ENCODE measurements at places on chromosomes 2 and 18.
A peak's percentile ranks its signal among the peaks of the same experiment; 100 is the strongest.

DNA sequence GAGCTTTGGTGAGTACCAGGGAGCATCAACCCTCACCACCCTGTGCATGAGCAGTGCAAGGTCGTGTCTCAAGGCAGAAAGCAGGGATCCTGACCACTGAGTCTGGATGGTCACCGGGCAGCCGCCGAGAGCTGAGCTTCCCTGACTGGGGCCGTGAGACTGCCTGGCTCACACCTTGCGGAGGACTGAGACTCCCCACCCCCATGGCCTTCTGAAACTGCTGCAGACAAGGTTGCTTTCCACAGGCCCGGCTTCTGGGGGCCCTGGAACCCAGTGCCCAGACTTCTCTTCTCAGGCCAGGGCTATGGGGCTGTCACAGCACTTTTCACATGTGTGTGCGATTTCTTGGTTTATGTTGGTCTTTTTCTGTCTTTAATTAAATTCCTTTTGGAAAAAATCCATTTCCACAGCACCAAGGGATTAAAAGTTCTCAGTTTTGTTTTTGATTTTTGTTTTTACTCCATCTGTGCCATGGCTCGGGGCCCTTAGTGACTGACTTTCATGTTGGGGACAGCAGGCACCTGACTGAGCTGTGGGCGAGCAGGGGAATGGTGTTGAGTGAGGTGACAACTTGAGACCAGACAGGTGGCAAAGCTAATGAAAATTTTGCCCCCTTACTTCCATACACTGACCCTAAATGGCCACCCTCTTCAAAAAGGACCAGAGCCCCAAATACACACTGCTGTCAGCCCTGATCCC, 297.9 kb downstream of the CYP26B1 start:
- DNase-seq: no peak

DNA sequence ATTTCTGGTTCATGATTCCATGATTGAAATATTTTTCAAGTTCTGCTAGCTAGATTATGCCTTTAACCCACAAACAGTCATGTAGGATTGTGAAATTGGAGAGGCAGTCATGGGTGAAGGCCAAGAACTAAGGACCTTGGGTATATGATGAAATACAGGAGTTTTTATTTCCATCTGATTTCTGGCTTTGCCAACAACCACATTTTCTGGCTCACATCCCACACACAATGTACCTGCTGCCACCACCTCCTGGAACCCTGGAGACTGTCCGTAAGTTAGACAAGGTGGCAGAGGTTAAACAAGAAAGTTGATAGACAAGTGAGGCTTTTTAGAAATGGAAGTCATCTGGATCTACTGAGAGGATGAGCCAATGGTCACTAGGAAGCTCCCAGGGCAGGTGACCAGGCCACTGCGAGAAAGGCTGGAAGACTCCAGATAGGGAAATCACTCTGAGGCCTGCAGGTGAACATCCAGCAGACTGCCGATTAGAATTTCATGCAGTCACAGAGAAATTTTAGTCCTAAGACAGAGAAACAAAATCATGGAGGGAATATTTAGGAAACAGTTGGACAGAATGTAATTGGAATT, 402.0 kb downstream of the ALK start:
- peak; percentile 59 for DNase-seq

DNA sequence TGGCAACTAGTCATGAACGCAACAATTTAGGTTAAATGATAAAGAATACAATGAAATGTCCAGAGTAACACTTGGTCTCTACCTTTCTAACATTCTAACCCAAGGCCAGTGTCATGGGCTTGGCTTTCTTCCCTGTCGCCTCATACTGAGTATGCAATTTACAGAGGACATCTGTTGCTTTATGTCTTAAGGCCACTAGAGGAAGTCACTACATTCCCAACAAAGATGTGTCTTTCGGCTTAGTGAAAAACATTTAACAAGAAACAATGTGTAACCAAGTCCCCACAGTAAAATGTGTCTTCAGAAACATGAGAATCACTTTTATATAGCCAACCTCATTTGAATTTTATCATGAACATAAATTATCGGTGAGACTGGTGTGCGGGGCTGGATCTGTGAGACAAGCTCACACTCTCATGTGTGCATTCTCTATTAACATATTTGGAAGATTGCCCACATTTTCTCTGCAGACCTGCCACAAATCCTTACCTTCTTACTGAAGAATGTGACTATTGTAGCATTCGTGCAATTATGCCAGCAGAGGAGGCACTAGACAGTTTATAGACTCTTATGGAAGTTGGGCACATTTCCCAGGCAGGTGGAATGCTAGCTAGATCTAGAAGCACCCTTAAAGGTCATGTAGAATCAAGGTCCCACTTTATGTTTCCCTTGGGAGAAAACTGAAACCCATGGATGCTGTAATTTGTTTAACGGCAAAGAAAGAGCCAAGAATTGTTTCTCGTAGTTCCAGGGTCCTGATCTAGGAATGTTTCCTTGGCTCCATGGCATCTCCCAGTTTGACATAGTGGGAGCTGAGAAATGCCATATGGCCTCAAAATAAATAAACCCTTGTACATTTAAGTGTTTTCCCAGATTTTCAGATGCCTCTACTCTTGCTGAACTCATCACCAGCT, 101.8 kb downstream of the CD226 start:
- no peak for DNase-seq

DNA sequence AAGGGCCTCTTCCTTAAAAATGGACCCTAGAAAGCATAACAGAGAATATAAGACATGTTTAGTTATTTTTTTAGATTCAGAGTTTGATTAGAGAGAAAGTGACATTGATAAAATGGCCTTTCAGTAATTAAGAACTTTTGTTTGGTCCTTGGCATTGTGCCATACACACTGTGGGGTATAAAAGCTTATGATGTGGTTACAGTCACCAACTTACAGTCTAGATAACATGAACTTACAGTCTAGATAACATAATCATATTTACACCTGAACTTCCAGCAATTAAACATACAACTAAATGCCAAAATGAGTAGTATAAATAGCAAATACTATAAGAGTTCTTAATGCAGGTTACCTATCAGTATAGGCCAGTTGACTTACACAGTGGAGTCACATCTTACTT, 25.6 kb upstream of the EFEMP1 start:
- DNase-seq: no peak

- DNase-seq: no peak
Measured at GRCh38 chr2:60095903-60096302, 457.6 kb downstream of the BCL11A start.

DNA sequence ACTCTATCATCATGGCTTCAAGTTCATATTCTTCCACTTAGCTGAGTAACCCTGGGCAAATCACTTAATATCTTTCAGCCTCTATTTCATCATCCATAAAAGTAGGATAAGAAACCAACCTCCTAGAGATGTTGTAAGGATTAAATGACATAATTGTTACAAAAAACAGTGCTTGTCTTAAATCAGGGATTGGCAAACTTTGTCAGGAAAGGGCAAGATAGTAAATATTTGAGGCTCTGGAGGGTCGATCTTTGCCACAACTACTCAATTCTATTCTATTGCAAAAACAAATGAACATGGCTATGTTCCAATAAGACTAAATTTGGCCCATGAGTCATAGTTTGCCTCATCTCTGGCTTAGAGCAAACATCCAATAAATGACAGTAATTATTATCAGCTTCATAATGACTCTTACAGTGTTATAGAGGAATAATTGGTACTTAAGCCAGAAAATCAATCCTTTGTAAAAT, 184.7 kb downstream of the SATB2 start:
- peak; percentile 47 for DNase-seq

DNA sequence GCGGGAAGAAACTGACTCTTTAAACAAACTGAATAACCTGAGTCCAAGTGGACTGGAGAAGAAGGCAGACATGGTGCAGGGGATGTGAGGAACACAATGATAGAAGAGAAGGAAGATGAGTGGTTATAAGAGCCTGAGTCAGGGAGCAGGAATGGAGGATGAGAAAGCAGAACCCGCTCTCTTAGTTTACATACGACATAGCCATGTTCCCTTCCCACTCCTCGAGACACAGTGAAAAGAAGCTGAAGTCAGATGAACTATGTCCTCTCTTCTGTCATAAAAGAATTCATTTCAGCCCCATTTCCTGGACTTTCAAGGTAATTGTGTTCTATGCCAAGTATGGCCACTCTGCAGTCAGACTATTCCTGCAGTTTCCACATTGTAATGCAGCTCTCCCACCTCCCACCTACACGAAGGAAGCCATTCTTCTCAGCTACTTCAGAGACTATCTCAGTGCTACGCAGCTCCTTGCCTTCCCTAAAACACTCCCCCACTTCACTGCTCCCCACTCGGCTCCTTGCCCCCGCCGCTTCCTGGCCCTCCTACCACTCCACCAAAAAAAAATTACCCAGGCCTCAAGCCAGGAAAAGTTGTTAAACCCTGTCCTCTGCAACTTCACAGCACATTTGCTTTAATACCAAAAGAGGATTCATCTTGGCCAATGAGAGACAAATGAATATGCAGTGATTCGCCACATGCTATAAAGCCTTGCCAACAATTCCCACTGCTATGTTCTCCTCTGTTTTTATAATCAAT, 323.4 kb upstream of the EPHA4 start:
- DNase-seq: no peak

- no peak for DNase-seq
Measured at GRCh38 chr18:78526923-78527711, 452.5 kb upstream of the SALL3 start.

DNA sequence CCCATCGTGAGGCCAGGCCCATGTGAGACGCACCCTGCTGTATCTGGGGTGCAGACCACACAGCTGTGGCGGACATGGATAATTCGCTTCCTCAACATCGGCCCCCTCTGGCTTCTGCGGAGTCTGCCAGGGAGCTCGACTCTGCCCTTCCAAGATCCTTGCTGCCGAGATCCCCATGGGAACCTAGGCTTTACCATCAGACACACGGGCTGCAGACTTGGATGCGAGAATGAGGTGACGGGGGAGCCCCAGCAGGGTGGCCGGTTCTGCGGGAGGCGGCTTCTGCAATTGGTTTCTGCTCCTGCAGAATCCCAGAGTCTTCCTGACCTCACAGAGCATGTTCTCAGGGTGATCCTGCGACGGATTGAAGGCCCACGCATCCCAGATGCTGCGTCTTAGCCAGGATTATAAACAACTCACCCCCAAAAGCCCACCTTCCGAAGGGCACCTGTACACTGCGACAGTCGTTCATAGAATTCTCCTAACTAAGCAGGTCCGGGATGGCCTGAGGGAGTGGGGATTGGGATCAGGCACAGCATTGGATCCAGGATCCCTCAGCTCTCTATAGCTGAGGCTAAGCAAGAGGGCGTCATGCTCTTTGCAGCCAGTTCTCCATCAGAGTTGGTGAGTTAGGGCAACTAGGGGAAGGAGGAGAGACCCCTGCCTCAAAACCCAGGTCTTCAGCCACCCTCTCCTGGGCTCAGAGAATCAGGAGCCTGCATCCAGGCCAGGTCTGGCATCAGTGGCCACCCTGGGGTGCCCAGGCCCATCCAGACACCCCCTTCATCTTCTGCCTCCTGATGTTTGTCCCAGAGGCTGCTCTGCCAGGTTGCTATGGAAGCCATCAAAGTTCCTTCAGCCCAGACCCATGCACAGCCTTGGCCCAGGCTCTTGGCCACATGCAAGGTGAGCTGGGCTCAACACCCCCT, 74.7 kb upstream of the SNTG2 start:
- DNase-seq: no peak

DNA sequence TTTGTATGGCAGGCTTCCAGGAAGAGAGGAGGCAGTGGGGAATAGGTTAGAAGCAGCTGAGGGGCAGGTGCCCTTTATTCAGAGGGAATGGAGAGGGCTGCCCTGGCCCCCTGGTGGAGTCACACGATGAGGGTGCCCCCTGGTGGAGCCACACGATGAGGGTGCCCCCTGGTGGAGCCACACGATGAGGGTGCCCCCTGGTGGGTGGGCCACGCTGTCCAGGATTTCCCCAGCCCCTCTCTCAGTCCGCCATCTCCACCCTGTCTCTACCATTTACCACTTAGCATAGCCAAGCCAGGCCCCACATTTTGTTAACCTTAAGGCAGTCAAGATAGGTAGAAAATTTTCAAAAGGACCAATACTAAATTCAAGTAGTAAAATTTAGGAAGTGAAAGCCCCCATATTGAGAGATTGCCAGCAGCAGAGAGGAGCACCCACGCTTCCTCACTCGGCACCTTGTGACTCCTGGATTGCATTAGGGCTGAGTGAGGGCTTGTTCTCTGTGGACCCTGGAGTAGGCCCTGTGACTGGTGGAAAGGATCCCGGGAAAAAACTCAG, 10.4 kb upstream of the FAM228A start:
- no peak for DNase-seq

GRCh38 chr2:65794994-65795393, 362.6 kb upstream of the SPRED2 start:
- DNase-seq: no peak

All from AG04449 (cell line).